ENCODE measurements at places on chromosomes 16 and 17.
A peak's percentile ranks its signal among the peaks of the same experiment; 100 is the strongest.

DNA sequence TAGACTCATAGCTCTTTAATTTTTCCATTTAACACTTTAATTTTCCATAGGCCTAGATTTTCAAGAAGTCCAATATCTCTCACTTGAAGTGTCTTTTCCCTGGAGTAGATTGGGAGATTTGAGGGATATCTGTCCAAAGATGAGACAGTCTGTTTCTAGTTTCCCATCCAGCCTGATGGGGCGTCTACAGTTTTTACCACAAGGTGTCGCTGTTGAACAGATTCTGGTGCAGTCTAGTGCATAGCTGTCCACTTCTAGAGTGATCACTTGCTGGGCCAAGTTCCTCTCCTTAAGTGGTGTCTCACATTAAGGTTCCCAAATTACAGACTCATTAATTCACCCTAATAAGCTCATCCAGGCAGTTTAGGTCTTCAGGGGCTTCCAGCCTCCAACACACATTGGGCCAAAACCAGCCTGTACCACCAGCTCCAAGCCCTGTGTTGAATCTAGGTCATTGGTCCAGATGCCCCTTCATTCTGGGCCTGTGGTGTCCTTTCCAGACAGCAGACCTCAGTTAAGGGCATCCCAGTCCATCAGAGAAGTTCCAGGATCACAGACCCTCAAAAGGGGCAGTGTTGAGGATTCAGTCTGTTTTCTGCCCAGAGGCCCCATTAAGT, 9.4 kb downstream of the SNX20 start:
- peak; percentile 4 for DNase-seq

GRCh38 chr16:85387171-85387507, 226.0 kb upstream of the GSE1 start:
- no peak for DNase-seq

DNA sequence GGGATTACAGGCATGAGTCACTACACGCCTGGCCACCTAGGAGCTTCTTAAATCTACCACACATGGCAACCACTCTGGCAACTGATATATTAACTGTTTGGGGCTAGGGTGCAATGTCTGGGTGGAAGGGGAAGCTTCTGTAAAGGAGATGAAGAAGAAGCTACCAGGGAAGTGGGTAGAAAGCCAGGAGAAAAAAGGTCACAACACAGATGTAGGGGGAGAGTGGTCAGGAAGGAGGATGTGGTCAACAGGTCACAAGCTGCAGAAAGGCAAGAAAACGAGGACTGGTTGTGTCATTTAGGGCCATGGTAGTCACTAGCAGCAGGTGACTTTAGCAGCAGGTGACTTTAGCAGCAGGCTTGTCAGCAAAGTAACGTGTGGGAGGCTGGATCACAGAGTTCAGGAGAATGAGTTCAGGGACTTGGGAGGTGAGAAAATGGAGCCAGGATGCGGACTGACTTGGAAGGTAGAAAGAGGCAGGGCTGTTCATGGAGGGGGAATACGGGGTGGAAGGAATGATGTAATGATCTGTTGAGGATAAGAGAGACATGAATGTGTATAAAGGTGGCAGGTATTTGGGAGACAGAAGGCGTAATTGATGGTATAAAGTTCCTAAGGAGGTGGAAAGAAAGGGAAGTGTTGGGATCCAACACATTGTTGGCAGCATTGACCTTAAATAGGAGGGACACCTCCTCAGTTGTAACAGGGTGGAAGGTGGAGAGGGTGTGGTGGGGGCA, 16.3 kb upstream of the WFIKKN2 start:
- no peak for DNase-seq

GRCh38 chr17:32586666-32587065, 99.9 kb downstream of the CDK5R1 start:
- peak; percentile 21 for DNase-seq

DNA sequence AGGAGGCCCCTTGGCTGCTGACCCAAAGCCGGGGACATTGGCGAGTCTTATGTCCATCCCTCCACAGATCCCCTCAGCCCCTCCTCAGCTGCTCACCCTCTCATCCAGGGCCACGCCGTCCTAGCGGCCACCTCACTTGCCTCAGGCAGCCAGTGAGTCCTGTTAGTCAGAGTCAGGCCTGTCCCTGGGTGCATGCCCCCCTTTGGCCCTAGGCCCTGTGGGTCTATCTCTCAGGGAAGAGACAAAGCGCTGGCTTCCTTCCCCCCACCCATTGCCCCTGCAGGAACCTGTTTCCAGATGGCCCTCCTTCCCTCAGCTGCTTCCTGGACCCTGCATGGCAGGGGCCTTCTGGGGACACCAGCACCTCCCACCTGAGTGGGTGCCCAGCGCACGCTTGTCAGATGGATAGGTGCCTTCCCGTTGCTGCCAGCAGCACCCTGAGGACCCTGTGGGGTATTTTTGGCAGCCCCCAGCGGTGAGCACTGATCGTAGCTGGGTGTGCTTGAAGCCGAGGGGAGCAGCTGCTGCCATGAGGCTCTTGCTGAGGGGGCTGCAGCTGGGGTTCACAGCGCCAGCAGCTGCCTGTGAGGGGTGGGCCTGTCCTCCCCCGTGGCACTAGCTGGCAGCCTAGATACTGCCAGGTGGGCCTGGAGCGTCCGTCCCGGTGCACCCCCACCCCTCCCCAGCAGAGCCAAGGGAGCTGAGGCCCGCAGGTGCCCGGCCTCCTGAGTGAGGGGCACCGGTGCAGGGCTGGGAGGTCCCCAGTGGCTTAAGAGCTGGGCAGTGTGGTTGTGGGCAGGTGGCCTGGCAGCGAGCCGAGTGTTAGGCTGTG, 8.4 kb downstream of the DBNDD1 start:
- DNase-seq: no peak

DNA sequence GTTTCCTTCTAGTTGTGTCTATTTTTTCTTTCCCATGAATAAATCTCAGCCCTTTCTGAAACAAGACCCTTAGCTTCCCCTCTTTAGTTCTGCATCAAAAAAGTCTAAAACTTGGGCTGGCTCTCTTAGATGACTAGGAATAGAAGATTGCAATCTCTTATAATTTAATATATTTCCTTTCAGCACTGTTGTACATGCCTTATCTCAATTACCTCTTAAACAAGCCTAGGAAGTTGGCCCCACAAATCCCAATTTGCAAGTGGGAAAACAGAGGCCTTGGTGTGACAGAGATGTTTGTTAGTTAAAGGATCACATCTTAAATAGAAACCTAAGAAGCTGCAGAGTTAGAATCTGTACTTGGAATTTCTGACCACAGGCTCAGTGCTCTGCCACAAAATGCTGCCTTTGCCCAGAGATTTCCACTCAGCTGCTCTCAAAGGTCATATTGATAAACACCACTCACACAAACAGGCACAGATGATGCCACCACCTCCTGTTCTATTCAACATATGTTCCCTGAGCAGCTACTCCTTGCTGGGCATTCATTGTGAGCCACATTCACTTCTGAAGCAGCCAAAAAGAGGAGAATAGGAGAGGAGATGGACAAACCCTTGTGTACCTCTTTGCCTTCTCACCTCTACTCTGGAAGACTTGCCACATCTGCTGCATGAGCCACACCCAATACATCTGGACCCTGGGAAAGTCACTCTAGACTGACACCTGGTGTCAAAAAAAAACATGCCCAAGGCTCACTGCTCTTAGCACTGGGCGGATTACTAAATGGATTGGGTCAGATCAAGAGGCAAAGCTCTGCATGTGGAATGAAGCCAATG, 5.5 kb downstream of the CCDC182 start:
- no peak for DNase-seq

DNA sequence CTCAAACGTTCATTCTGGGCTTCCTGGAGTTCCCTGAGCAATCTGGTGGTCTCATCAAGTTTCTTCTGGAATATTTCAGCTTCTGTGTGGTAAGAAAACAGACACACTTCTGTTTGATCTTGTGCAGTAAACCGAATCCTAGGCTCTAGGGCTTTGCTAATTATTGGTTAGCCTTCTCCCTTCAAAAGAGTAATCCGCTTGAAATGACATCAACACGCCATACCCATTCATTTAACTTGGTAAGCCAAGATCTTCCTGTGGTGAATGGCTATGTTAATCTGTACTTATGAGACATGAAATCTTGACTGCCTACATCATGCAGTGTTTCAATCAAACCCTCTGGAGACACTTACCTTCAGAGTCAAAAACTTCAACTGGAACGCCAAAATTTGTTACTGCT, 48.5 kb downstream of the BRD7 start:
- DNase-seq: no peak

- DNase-seq: no peak
Observed at GRCh38 chr16:87149051-87149450, 168.1 kb downstream of the C16orf95 start.

DNA sequence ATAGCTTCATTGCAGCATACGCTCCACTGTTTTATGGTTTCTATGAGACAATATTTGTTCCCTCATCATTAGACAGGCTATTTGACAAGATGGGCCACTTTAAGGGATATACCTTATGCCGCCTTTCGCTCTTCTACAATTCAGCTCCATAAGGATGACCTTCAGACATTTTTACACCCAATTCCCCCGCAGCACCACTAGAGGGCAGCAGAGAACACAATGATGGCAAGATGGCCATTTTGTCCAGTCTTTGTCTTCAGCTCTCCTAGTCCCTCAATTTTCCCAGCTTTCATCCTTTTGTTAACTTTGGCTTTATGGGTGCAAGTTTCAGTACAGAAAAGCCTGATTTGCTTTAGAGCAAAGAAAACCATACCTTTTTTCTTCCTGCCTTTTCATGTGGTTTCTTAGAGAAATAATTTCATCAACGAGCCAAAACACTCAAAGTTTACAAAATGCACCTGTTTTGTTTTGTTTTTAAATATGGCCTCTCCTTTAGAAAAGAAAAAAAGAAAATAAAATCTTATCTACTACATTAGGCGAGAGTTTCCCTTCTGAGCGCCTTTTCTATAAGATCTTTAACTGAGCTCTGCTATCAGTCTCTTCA, 355.3 kb downstream of the TOX3 start:
- DNase-seq: peak; percentile 33

- no peak for DNase-seq
Observed at GRCh38 chr16:30470632-30470995, 1.9 kb upstream of the ITGAL start.

GRCh38 chr17:81479175-81480071, 33.2 kb downstream of the ACTG1 start:
- DNase-seq: no peak

GRCh38 chr17:12537436-12537835, 128.3 kb upstream of the MYOCD start:
- no peak for DNase-seq
